Dermis microvascular lymphatic vessel endothelial cell (primary cell): ENCODE measurements at places on chromosomes 16 and 17. TPM values are rescaled to one million over a fixed set of nuclear protein-coding genes. Genes with fewer than 3 reads are reported as not detected.

GRIN2A gene
- total RNA-seq = not detected in 2 replicates

KCNJ18 gene
- total RNA-seq = not detected in 2 replicates

PYY gene
- total RNA-seq = not detected in 2 replicates

ABI3 gene
- total RNA-seq = 10.0 and 16.9 TPM in 2 replicates

PRSS53 gene
- 0.38 and 0.39 TPM in 2 replicates for total RNA-seq
